CD4-positive, alpha-beta T cell treated with Interleukin-15 for 1 hour (primary cell): ENCODE measurements at places on chromosomes 7 and 10.

- DNase-seq: no peak
Observed at GRCh38 chr10:408236-408635, 273.0 kb downstream of the ZMYND11 start.

GRCh38 chr10:114825513-114826253 lies 4.1 kb downstream of the FHIP2A start:
- DNase-seq: no peak

- no peak for DNase-seq
Observed at GRCh38 chr7:94154182-94154581, 150.0 kb upstream of the BET1 start.

DNA sequence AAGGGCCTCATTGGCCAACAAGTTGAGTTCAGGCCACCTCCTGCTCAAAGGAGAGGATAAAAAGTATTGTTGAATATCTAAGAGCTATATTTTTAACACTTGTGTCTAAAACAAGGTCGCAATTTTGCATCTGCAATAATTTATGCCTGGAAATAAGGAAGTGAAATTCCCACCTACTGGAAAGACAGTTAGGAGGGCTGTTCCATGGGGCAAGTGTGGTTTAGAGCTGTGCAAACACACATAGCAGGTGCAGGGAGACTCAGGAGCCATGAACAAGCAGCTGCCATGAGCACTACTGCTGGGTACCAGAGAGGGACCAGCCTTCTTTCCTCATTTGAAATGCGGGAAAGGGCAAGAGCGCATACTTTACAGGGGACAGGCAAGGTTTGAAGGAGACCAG lies 35.5 kb upstream of the IKZF1 start:
- no peak for DNase-seq

DNA sequence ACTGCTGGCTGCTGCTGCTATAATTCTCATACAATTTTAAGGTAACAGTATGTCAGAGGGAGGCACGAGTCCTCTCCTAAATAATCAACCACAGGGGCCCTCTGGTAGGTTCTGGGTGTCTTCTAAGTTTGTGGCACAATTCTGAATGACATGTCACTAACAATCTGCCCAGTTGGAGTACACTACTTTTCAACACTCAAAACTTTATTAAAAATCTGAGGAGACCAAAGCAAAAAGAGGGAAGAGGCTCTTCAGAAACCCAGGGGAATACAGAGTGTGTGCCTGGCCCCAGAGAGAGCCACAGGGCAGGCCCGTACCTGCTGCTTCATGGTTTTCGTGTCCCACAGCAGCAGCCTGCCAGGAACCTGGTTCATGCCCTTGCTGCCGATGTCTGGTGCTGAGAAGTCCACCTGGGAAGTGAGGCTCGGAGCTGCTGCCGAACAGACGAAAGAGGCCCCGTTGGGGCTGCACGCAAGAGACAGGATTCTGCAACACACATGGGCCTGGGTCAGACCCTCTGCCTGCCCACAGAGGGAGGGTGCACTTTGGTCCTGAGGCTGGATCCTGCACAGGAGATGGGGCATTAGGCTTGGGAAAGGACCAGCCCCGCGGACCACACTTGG lies 18.3 kb downstream of the WDR91 start:
- no peak for DNase-seq

DNA sequence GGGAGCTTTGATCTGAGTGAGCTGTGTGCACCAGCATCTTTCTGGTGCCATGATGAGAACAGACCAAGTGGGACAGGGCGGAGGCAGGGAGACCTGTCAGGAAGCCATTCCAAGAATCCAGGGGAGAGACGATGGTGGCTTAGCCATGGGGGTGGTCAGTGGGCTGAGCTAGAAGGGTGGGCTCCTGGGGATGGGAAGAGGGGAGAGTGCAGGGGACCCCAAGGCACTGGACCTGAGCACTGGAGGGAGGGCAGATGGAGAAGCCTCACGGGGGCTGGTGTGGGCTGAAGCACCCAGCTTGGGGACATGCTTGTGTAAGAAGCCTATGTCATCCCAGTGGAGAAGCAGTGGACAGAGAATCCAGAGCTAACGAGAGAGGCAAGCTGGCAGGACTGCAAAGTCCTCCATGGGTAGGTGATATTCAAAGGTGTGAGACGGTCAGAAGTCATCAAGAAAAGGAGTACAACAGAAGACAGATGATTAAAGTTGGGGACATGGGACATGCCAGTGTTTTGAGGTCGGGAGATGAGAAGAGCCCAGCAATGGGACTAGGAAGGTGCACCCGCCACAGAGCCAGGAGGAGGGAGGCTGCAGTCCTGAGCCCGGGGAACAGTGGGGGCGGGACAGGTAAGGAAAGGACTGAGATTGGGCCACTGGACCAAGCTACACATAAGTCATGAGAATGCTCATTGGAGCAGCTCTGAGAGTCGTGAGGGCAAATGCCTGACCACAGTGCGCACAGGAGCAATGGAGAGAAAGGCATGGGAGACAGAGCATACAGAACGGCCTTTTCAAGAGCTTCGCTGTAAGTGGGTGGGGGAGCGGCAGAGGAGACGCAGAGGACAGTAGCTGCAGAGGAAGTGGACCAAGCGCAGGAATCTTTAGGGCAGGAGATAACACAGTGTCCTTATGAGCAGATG lies 72.0 kb downstream of the GRID1 start:
- no peak for DNase-seq

- DNase-seq: no peak
Observed at GRCh38 chr7:124896001-124896400, 33.6 kb downstream of the POT1 start.

DNA sequence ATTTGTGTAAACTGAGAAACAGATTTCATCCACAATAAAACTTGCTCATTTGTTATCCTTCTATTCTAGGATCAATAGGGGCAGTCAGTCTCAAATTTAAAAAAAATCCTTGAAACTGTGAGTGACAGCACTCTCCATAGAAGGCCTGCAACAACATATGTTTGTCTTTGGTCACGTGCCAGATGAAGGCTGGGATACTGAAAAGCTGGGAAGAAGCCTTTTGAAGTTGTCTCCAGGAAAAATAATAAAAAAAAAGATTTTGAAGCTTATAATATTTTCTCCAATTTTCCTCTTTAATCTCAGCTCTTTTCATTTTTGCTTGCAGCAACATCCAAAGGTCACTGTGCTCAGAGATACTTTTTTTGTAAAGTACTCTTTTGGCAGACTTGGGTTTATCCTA lies 128.6 kb upstream of the SLC26A5 start:
- no peak for DNase-seq

GRCh38 chr10:1881636-1882035 lies 144.3 kb upstream of the ADARB2 start:
- DNase-seq: no peak

DNA sequence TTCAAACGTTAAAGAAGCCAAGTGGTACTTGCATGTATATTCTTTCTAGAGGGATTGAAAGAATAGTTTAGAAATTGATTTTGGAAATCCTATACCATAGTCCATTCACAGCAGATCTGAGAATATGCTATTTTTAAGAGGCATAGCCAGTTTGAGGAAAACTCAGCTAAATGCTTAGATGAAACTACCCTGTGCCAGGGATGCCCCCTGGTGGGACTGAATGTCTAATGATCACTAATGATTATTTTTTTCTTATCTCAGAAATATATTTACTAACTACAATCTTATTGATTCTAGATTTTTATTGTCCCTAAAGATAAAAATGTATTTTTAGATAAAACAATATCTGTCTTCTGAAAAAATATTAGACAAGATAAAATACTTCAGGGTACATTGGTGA lies 844.9 kb upstream of the PHF14 start:
- DNase-seq: no peak

DNA sequence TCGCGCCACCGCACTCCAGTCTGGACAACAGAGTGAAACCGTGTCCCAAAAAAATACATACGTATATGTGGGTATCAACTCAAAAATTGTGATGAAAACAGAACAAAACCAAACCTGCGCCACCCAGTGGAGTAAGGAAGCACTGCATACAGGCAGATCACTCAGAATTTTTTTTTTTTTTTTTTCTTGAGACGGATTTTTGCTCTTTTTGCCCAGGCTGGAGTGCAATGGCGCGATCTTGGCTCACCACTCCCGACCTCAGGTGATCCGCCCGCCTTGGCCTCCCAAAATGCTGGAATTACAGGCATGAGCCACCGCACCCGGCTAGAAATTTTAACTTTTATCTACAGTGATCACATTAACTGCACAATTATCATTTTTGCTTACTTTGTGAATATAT lies 9.1 kb upstream of the TMEM236 start:
- DNase-seq: peak; percentile 46

GRCh38 chr7:152925412-152926147 lies 166.0 kb downstream of the ACTR3B start:
- no peak for DNase-seq

DNA sequence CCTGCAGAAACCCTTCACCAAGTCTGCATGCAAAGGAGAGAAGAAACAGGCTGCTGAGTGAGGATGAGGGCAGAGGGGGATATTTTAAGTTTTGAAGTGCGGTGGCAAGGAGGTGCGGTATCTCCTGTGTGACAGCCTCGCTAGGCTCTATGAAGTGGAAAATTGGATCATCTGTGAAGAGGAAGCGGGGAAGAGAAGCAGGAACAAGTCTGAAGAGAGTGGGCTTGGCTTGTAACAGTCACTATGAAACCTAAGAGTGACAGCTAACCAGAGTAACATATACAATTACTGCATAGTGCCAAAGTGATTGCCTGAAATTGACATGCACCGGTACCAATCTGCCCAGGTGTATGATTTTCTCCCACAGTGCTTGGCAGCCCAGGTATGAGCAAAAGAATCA lies 287.5 kb upstream of the KLF14 start:
- no peak for DNase-seq

GRCh38 chr7:80981405-80981804 lies 62.6 kb upstream of the SEMA3C start:
- DNase-seq: no peak

- no peak for DNase-seq
Observed at GRCh38 chr10:22156750-22157149, 61.1 kb downstream of the EBLN1 start.

- no peak for DNase-seq
Observed at GRCh38 chr7:102262546-102262945, 24.1 kb upstream of the SH2B2 start.

GRCh38 chr7:142134909-142135308 lies 23.4 kb downstream of the MGAM2 start:
- no peak for DNase-seq

DNA sequence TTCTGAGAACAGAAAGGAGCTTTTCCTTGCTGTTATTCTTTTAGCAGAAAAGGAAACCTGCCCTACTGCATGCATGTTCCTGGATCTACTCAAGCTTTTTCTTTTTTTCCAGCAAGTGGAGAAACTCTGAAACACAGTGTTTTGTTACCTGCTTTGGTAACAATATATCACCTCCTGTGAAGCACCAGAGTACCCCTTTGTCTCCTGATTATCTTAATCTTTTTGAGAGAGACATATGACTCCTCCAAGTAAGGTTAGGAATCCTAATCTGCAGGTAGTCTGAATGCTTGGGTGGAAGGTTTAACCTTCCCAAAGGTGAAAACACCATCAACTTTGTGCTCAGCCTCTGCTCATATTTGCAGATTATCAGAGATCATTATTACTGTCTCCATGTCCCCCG lies 93.1 kb downstream of the MAPK8 start:
- DNase-seq: no peak

DNA sequence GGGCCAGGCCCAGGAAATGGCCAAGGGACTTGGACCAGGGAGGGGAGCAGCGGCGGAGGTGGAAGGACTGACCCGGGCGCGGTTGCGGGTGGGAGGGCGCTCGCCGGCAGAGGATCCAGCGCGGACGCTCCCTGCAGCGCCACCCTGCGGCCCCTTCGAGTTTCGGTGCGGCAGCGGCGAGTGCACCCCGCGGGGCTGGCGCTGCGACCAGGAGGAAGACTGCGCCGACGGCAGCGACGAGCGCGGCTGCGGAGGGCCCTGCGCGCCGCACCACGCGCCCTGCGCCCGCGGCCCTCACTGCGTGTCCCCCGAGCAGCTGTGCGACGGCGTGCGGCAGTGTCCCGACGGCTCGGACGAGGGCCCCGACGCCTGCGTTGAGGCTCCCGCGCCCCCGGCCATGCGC lies 16.8 kb upstream of the ZNF467 start:
- peak; percentile 37 for DNase-seq

GRCh38 chr7:31603046-31603445 lies 84.0 kb upstream of the PPP1R17 start:
- DNase-seq: no peak

- no peak for DNase-seq
Observed at GRCh38 chr7:158474488-158474887, 113.1 kb downstream of the PTPRN2 start.

- DNase-seq: no peak
Observed at GRCh38 chr10:43055217-43055616, 21.7 kb upstream of the RET start.

GRCh38 chr10:22022257-22023032 lies 18.9 kb upstream of the DNAJC1 start:
- peak; percentile 40 for DNase-seq

DNA sequence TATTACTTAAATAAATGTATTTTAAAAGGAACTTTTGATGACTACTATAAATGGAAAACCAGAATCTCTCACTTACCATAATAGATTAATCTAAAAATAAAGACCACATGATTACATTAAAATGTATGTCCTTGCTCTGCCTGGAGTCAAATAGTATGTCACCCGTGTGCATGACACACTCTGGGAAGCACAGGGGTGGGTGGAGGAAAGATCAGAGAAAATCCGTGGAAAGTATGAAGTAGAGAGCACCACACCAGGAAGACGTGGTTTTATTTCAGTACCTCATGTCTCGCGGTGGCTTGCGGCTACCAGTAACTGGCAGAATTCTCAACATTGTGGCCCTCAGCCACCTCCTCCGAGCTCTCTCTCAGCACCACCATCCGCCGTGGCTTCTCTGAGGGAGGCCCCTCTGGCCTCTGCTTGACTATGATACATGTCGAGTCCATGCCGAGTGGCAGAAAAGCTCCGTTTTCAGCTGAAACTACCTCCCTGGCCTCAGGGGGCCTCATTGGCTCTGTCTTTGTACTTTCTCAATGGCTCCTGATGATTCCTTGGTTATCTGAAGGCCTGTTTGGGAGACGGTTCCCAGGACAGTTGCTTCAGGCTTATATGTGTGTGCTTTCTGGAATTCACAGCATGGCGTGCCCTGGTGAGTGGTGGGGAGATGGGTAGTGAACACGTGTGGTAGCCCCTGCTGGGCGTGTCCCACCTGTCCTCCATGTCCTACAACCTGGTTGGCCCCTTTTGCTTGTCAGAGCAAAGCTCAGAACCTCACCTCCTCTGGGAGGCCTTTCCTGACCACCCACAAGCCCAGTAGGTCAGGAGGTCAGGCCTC lies 49.8 kb downstream of the LHPP start:
- no peak for DNase-seq
